ENCODE measurements at places on chromosomes 6 and 20.

GRCh38 chr20:47256668-47257236 lies 99.7 kb downstream of the ZMYND8 start:
- no peak for DNase-seq

GRCh38 chr6:155372256-155372655 lies 58.0 kb upstream of the TFB1M start:
- no peak for DNase-seq

GRCh38 chr6:12022953-12023388 lies 10.9 kb downstream of the HIVEP1 start:
- DNase-seq: no peak

GRCh38 chr6:35798706-35799105 lies 1.6 kb upstream of the CLPS start:
- no peak for DNase-seq

DNA sequence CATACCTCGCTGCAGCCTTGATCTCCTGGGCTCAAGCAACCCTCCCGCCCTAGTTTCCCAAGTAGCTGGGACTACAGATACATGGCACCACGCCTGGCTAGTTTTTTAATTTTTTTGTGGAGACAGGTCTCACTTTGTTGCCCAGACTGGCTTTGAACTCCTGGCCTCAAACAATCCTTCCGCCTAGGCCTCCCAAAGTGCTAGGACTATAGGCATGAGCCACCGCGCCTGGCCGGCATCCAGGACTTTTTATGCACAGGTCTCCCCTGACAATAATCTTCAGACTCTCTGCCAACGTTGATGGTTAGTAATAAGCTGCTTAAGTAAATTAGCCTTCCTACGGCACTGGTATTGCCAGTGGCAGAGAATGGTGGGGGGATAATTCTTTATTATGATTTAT lies 110.5 kb upstream of the MTHFD1L start:
- DNase-seq: no peak

- DNase-seq: no peak
Measured at GRCh38 chr6:324729-325125, 32.4 kb downstream of the DUSP22 start.

GRCh38 chr20:2909953-2910352 lies 36.7 kb downstream of the PTPRA start:
- DNase-seq: no peak
